SK-MEL-5 (cell line): ENCODE measurements at places on chromosomes 2 and 18. TPM values are rescaled to one million over a fixed set of nuclear protein-coding genes. Genes with fewer than 3 reads are reported as not detected.

DNA sequence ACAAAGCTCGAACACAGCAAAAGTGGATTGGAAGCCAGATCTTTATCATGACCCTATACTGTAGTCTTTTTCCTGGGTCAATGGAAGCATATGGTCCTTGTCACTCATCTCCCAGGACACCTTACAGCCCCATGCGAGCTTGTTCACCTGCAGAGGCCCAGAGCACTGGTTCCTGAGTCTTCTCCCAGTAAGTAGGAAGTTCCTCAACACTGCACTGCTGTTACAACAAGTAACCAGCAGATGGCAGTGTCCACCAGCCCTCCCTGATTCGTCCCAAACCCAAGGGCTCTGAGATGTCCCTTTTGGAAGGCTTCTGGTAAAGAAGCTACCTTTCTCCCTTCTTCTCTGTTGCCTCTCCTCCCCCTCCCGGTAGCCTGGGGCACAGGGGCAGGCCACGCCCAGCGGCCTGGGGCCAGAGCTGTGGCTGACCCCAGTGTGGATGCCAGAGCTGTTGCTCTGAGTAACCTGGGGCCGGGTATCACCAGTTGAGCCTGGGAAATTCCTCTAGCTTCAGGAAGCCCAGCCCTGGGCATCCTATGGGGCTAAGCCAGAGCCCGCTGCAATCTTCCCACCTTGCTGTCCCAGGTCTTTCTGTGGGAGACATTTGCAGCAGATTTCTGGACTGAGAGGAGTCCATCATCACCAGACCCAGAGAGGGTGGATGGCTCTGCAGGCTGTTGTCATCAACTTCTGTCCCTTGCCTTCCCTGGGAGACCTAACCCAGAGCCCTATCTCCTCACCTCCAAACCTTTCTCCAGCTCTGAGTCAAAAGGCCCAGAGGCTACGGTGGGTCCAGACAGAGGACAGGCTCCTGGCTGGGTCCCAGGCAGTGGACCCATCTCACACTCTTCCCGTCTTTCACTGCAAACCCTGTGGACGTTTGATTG is 5.3 kb upstream of the GDF7 start:
- peak; percentile 85 for DNase-seq

DNA sequence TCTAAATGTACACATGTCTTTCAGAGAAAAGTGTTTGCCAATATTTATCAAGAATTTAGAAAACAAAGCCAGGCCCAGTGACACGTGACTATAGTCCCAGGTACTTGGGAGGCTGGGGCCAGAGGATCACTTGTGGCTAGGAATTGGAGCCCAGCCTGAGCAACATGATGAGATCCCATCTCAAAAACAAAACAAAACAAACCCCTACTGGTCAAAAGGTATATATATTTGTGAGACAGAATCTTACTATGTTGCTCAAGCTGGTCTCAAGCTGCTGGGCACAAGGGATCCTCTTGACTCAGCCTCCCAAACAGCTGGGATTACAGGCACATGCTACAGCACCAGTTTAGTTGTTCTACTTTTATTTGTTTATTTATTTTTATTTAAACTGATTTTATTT is 79.2 kb downstream of the ZDBF2 start:
- DNase-seq = peak; percentile 22

DNA sequence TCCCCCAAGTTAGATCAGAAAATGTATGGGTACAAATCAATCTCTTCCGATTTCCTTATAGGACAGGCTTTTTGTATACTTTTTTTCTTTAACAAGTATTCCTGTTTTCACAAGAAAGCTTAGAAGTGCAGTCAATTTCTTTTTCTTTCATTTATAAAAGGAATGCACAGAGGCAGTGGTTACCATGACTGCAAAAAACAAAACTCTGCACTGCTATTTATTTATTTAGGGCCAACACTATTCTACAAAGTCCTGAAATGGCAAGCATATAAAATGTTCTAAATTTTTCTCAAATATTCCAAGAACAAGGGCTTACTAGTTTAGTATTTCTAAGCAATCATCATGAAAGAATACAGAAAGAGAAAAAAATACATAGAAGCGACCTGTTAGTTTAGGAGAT is 22.2 kb downstream of the ATAD2B start:
- DNase-seq = no peak

DNA sequence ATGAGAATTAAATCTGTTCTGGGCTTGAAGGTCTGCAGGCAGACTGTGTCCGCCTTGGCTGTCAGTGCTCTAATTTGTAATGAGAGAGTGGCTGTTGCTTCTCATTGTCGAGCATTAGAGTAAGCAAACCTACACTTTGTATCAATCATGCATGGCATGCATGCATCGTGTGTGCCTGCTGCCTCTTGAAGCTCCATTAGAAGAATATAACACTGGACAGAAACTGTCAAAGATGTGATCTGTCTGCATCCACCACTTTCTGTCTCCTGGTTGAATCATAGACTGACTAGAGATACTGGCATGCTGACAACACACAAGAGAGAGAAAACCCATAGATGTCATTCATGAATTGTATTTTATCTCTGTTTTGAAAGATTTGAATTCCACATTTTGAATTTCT is 275.0 kb upstream of the NXPH2 start:
- DNase-seq = no peak

DNA sequence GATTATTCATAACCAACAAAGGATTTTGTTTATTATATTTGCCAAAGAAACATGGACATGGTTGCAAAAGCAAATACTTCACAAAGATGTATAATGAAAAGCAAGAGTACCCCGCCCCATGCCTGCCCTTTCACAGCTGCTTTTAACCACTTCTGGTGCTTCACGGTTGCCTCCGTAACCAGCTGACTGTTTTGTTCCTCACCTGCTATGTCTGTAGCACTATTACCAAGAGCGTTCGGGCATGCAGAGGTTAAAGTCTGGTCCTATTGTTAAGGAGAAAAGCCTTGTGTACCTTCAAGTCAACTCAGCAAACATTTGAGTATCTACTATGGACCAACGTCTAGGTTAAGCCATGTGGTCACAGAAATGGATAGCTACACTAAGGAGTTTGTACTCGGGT is 115.2 kb upstream of the FOSL2 start:
- DNase-seq = no peak

DNA sequence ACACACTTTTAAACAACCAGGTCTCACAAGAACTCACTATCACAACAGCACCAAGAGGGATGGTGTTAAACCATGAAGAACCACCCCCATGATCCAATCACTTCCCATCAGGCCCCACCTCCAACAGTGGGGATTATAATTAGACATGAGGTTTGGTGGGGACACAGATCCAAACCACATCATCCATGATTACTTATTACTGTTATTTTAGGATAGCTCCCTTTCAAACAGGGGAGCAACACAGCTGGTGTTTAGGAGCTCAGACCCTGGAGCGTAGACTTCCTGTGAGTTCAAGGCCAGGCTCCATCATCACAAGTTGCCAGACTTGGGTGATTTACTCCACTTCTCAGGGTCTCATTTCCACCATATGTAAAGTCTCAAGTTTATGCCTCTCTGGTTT is 382.7 kb downstream of the HRH4 start:
- no peak for DNase-seq

TEKT4 gene
- total RNA-seq = not detected in 2 replicates

DNA sequence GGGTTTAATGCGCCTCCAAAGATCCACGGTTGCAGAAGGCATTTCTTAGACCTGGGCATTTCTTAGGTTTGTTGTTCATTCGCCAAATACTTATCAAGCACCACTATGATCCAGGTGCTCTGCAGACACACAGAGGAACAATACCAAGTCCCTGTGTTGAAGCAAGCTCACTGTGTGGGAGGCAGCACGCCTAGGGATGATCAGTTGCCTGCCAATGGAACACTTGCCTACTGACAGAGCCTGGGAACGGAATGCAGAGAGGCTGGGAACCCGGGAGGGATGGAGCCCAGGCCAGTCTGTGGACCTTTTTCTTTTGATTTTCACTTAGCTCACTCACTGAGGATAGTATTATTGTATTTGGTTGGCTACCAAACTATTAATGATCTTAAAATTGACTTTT is 1.9 kb upstream of the GRP start:
- no peak for DNase-seq

CNDP2 gene
- total RNA-seq = 23.0 and 35.7 TPM in 2 replicates

GGCX gene
- total RNA-seq = 71.5 and 90.9 TPM in 2 replicates

DNA sequence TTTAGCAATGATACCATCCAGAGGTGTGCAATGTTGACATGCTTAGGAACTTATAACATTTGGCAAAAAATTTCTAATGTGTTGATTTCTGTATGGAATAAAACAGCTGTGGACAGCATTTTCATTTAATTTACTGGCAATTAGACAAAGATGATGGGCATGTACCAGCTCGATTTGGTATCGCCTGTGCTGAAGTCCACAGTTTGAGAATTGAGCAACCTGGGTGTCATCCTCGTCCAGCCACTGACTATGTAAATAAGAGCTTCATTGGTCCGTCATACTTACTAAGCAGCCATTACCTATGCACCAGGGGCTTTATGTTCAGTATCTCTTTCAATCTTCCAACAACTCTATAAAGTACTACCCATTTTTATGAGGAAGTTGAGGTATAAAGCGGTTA is 24.6 kb upstream of the ACAA2 start:
- no peak for DNase-seq

DNA sequence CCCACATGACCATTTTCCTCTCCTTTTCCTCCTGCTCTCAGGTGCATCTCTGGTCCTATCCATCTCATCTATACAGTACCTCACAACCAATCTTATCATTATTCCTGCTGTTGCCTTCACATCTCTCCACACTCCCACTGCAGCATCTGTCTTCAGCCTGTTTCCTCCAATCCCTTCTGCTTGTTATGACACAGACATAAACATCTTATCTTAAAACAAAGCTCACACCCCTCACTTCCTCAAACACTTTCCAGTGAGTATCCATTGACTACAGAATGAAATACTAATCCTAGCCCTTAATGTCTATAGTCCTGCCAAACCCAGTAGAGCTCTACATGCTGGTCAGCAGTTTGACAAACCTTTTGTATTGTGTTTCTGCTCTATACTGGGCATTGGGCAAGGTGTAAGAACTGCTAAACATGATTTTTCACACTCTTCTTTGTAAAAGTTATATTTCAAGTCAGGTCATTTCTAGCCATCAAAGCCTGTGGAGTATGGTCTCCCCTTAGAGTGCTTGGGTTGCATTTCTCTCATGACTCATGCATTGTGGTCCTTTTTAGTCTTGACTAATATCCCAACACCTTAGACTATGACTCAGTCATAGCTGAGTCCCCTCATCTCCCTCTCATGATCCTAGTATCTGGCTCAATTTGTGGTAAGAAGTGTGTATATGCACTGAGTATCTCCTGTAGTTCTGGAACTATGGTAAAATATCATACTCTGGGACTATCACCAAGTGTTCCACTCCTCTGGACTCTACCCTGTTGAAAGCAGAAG is 187.0 kb downstream of the CYRIA start:
- DNase-seq = no peak

DNA sequence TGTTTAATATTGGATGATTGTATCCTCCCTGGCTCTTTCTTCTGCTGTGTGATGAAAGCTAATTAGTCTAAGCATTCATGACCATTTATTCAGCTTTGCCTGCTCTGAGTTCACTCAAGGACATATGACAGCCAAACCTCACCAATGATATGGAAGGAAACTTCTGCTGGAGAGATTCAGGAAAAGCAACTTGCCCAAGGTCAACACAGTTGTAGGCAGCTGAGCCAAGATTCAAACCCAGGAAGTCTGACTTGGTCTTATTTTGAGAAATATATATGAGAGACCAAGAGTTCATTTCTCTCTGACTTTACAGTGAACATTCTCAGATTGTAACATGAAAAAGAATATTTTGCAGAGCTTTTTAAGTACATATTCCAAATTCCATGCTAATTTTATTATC is 1588.5 kb upstream of the PIK3C3 start:
- no peak for DNase-seq

GRCh38 chr2:105455488-105456003 is 56.7 kb upstream of the FHL2 start:
- DNase-seq = no peak

DNA sequence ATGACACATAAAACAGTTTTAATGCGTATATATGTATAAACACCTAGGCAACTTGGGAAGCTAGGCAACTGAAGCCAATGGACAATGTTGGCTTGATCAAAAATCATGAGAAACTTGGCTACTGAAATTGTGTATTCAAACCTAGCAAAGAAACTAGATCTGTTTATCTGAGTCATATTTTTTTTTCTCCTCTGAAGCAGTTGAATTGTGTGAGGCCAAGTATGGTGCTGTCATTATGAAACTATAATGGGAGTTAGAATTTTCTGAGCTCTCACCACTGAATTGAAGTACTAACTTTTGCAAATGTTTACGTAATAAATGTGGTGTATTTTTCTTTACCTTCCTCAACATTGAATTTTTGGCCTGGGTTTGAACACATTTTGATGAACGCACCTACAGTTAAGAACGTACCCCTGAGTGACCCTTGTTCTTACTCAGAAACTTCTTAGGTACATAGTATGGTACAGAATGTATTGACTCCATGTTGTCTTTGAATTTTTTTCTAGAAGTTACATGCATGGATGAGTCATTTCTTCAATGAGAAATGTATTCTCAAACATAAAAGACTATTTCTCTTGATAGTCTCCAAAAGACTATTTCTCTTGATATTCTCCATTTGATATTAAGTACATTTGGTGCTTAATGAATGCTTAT is 23.8 kb downstream of the CD28 start:
- DNase-seq = no peak

DNA sequence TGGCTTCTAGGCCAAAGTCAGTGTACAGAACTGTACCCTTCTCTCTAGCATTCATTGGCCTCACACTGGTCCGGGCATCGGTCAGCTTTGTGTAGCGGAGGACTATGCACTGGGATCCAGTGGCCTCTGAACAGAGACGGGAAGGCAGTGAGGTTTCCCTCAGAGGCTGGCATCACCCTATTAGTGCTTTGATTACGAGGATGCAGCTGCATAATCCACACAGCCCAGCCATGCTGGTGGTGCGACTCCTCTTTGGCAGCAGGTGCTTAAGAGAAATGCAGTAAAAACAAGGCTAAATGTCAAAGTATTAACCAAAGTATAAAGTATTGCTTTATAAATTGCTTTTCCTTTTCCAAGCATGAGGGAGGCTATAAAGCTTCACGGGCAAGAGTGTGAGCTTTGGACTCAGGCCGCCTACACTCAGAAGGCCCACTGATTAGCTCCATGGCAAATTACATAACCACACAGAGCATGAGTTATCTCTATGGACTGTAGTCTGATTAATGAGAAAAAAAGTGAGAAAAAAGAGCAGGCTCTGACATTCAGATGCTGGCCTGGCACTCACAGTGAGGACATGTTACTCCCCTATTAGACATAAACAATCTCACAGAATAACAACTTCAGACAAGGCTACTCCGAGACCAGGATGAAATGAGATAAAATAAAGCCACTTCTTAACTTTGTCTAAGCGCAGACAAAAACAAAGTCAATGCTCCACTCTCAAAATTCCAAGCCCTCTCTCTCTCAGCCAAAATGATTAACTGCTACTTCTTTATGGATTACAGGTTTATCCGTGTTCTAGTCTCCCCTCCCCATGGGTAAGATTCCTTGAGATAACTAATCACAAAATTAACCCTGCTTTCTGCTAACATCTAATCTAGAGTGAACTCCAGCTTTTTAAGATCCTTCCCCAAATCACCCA is 6.4 kb upstream of the CRYGC start:
- no peak for DNase-seq

GRCh38 chr2:234269769-234270204 is 219.3 kb downstream of the SPP2 start:
- peak; percentile 36 for DNase-seq

DOK6 gene
- 0.24 and 2.4 TPM in 2 replicates for total RNA-seq

- no peak for DNase-seq
Observed at GRCh38 chr18:74563999-74564398, 29.7 kb downstream of the CNDP1 start.

GRP gene
- total RNA-seq = not detected in 2 replicates
